NCI-H748 treated with DMSO at 0.1 percent for 48 hours (cell line): ENCODE measurements at places on chromosomes 2 and 18.

DNA sequence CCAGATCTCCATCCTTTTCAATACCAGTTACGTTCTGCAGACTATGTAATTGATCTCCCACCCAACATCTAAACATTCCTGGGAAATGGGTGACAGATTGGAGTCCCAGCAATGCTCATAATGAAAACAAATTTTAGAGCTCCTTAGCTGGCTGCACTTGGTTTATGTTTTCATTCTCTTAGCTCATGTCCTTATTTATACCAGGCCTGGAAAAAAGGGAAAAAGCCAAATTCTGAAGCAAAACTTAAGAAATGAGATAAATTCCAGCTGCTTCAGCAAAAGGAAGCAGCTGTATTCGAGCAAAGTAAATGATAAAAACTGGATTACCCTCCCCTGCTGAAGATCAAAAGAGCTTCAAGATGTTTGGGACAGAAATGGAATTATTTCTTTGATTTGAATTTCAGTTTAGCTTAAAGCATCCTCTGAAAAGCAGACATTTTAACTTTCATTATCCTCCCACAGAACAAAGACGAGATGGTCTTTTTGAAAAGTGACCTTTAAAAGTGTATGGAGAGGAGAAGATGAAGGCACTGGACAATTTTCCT lies 196.5 kb upstream of the THUMPD2 start:
- no peak for DNase-seq

DNA sequence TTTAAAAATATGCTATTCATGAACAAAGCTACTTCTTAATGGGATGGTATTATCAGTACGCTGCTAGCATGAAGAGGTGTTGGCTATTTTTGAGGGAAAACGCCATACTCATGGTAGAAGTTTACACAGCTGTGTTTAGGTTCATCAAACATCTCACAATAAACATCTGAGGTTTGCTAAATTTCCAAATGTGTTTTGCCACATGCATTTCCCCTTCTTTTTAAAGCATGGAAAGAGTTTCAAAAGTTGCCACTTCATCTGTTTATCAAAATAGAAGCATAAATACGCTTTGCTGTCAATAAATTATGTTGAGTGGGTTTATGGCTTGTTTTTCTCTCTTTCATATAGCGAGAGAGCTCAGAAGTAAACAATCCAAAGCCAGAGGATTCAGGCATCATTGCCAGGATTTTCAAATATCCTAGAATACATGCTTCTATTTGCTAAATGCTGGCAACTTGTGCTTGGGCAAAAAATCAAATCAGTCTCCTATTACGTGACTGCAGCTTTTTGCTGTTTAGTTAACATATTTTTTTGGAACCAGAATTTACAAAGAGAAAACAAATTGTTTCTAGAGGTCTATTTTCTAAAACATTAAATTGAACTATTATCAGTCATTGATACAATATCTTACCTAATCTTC lies 1919.9 kb upstream of the LRRTM1 start:
- DNase-seq = peak; percentile 32

GRCh38 chr2:132873738-132874137 lies 203.7 kb upstream of the LYPD1 start:
- DNase-seq = no peak

- DNase-seq = no peak
Observed at GRCh38 chr2:25649786-25650185, 23.6 kb downstream of the DTNB start.

DNA sequence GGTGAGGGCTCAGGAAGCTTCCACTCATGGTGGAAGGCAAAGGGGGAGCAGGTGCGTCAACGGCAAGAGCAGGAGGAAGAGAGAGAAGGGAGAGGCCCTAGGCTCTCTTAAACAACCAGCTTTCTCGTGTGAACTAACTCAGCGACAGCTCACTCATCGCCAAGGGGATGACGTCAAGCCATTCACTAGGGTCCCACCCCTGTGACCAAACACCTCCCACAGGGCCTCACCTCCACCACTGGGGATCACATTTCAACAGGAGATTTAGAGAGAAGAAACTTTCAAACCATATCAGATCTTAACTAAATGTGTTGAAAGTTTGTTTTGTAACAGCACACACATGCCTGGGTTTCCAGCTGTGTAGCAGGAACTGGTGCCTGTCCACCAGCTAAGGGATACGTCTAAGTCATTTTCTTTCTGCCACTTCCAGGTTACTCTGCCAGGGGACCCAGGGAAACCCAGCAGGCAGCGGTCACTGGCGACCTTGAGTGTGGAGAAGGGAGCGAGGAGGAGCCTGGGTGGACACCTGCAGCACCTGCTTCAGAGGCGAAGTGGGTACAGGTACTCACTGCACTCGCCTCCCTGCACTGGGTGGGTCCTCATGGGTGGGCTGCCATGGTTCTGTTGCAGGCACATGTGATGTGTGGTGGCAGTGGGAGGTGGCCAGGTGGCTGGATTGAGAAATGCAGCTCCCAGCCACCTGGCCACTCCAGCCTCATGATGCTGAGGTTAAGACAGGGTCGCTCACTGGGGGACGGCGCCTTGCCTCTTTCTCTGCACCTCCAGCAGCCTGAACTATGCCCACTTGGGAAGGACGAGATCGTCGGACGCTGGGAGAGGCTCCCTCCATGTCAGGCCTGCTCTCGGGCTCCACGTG lies 8.4 kb upstream of the GPC1 start:
- DNase-seq = no peak

GRCh38 chr2:15919716-15920434 lies 20.5 kb upstream of the MYCN start:
- DNase-seq = no peak

- DNase-seq = no peak
Observed at GRCh38 chr2:42127425-42128424, 41.4 kb upstream of the EML4 start.

DNA sequence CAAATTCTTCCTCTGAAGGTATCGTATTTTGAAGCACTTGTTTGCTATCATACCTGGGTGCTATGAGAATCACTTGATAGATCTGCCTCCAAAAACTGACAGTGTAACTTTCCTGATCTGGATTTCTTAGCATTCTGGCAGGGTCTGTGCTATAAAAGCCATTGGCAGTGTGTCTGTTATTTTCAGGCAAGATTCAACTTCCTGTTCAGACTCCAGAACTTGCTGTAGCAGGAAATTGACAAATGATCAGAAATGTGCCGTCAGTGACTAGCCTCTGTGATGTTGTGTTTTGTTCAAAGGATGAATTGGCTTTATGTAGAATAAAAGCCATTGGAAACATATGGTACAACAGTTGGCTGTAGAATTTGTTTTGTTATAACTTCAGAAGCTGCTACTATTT lies 273.3 kb downstream of the PTPRM start:
- DNase-seq = no peak

- no peak for DNase-seq
Observed at GRCh38 chr2:190698895-190699294, 50.0 kb downstream of the NAB1 start.

DNA sequence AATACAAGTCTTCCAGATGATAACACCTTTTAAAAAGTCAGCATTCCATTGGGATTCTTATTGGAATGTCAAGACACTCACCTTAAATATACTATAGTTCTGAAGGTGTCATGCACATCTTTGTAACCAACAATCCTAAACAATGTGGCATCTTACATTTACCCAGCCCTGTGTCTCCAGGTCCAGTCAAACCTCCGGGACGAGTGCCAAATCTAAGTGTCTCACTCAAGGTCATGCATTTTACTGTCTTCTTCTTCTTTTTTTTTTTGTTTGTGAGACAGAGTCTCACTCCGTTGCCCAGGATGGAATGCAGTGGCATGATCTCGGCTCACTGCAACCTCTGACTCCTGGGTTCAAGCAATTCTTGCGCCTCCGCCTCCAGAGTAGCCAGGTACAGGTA lies 206.9 kb upstream of the FAM98A start:
- DNase-seq = no peak

DNA sequence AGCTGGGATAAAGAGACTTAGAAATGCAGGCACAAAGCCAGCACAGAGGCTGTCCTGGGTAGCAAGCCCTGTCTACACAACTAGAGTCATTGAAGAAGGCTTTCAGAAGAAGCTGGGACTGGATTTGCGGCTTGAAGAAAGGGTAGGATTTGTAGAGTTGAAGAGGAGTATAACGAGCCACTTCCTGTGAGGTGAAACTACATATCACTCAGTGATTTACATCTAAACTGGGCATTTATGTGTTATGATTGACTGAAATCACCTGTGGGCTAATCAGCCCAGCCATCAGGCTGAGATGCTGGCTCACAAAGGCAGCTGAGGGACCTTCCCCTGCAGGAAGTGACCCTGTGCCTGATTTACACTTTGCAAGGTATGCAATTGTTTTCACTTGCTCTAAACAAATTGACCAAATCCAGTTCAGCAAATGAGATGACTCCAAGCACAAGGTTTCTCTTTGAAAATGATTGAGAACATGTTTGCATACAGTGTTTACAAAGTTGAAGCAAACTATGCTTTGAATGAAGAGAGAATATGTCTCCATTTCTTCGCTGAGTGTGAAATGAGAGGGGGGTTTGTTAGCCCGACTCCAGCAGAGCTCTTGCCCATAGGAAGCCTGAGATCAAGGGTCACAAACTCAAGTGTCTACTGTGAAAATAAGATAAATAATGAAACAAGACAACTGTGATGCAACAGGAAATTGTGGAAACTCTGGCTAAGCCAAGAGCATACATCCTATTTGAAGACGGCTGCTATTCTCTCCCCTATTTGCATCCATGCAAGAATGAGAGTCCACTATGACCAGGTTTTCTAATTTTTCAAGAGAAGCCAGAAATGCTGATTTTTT lies 69.3 kb upstream of the HK2 start:
- DNase-seq = peak; percentile 55

DNA sequence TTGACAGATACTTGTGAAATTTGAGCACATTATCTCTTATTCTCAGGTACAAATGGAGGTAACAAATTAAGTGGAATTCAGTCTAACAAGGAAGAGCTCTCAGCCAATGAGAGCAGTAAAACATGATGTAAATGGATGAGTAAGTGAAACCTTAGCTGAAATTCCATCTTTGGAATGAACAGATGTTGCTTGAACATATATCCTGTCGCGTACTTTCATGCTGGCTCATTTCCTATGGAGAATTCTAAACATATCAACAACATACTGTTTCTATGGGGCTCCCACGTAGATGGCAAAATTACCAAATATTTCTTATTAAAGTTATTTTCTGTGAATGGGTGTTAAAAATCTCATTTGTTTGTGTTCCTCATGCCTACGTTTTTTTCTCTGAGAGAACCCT lies 256.3 kb upstream of the LINC00305 start:
- no peak for DNase-seq

DNA sequence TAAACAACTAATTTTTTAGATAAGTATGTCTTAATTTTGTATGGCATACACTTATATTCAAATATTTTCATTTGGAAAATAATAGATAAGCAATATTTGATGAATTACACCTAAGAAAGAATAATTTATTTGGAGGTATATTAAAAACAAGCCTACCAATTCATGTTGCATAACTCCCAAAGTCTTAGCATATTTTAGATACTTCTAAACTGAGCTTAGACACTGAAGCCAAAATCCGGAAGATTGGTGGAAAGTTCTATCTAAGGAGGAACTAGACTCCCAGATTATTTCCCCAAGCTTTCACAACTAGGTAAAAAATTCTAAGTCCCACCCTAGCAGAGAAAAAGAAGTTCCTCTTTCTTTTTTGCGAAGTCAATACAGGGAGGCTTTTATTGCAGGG lies 221.0 kb upstream of the MMADHC start:
- no peak for DNase-seq

GRCh38 chr2:27212626-27213471 lies 781 bp upstream of the SLC5A6 start:
- peak; percentile 6 for DNase-seq

DNA sequence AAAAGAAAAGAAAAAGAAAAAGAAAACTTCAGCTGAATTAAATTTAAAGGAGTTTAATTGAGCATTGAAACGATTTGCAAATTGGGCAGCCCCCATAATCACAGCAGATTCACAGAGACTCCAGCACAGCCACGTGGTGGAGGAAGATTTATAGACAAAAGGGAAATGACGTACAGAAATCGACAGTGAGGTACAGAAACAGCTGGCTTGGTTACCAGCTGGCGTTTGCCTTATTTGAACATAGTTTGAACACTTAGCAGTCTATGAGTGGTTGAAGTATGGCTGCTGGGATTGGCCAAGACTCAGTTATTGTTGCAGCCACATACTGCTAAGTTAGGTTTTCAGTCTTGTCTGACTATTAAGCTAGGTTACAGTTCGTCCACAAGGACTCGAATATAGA lies 312.2 kb upstream of the SLC14A2 start:
- DNase-seq = no peak

- peak; percentile 49 for DNase-seq
Observed at GRCh38 chr2:110748489-110748867, 16.1 kb downstream of the ACOXL start.

DNA sequence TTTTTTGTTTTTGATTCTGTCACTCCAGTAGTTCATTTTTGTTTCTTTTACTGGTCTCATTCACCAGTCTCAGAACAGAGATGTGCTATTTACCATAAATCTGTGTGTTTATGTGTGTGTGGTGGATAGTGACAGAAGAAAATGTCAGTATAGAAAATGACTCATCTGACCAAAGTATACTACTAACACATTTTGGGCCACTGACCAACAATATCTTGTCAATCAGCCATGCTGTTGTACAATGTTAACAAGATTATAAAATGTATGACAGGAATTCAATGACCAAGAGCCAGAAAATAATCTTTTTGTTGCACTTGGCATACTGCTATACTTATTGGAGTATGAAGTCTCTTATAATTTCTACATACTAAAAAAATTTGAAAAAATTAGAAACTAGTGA lies 1081.4 kb upstream of the NRXN1 start:
- DNase-seq = no peak

DNA sequence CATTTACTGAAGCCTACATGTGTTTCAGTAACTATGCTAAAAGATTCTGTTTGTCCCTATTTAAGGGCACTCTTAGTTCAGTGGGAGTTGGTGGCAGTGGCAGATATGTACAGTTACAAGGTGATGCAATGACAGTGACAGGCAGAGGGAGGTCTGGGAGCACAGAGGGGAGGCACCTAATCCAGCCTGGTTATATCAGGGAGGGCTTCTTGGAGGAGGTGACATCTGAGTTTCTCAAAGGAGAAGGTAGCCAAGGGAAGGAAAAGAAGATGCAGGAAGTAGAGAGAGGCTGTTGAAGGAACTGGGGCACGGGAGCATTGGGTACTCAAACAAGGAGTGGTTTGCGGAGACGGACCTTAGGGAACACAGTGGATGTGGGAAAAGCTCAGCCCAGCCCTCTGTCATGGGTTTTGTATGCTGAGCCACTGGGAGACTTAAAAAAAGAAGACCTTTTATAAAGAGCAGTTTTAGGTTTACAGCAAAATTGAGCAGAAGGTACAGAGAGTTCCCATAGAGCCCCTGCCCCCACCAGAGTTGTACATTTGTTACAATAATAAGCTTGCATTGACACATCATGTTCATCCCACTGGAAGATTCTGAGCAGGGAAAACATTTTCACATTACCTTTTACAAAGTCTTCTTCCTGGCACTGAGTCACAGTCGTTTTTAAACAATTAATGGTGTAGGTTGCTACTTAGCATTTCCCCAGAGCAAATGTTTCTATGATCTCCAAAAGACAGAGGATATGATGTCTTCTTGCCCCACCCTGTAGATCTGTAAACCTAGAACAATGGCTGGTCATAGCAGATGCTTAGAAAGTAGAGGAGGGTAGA lies 83.0 kb upstream of the TAF1B start:
- DNase-seq = no peak
